ENCODE measurements at places on chromosomes 1 and 21.

DNA sequence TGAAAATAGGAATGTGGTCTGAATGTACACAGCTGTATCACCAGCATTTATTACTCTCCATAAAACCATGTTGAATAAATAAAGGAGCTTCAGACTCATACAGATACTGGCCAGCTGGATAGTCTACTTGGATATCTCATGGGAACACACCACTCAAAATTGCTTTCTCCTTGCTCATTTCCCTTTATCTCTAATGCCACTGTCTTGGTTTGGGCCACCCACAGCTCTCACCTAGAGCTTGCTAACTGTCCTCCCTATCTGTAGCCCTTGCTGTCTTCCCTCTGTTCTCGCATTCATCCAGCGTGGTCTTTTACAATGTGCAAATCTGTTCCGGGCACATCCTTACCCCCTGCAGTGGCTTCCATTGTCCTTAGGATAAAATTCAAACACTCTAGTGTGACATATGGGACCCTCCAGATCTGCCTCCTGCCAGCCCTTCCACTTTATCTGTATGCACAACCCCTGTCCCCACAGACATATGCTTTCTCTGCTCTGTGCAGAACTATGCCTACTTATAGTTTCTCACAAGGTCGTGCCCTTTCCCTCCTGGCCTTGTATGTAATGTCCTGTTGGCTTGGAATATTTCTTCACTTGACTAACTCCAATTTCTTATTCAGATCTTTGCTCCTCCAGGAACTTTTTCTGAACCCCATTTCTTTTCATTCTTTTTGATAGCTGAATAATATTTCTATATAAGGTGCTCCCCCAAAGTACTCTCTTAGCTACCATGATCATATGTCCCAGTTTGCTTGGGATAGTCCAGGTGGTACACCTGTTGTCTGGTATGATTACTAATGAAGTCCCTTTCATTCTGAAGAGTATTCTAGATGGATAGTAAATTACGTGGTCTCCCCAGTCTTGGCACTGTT, 2.9 kb downstream of the FLVCR1 start:
- DNase-seq: no peak

DNA sequence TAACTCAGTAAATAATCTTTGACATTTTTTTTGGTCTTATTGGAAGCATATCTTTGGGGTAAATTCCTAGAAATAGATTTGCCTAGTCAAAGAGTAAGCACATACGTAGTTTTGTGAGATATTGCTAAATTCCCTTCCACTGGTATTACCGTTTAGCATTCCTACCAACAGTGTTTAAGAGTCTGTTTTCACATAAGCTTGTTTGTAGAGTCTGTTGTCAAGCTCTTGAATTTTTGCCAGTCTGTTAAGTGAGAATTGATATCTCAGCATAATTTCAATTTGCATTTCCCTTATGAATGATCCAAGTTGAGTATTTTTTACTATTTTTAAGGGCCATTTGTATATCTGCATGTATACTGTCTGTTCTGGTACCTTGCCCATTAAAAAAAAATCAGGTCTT, 37.0 kb upstream of the MPC2 start:
- DNase-seq: no peak

DNA sequence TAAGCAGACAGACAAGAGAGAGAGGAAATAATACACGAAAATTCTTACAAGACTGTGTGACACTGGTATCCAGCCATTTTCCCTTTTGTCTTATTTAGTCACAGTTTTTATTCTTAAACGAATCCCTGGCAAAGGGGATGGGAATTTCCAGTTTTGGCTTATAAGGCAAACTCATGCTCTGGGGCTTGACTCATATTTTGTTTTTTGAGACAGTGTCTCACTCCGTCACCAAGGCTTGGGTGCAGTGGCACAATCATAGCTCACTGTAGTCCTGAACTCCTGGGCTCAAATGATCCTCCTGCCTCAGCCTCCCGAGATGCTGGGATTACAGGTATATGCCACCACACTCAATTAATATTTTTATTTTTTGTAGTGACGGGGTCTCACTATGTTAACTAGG, 31.9 kb downstream of the PTGER3 start:
- no peak for DNase-seq

GRCh38 chr1:67983867-67984266, 66.6 kb downstream of the DIRAS3 start:
- no peak for DNase-seq

- DNase-seq: no peak
These were observed 38.6 kb downstream of the KCNC4 start for GRCh38 chr1:110248746-110249145.

DNA sequence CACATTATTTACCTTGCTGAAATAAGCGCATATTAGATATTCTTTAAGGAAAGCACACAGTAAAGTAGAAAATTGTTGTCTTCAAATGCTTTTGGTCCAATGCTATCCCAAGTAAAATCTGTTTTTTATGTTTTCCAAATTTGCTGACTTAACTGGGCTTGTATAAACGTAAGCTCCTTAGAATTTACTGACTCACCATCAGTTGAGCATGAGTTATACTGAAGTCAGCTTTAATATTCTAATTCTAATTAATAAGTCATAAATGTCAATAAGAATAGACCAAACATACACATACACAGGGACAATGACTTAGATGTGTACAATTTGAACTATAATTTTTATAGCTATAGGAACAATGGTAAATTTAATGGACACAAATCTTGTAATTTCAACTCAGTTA, 319.2 kb downstream of the TPR start:
- DNase-seq: no peak

DNA sequence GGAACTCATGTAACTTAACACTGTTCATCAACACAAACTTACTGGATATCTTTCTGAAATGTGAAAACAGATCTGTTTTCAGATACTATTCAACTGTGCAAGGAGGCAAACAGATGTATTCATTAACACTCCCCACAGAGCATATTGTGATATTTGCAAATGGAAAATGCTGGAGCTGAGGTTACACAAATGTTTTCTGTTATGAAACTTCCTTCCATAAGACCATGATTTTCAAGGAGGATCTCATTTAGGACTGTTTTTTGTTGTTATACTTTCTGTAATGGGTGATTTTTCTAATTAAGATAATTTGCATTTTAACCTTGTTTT, 56.1 kb downstream of the GABPA start:
- no peak for DNase-seq

- DNase-seq: no peak
These were observed 6.0 kb downstream of the CFAP74 start for GRCh38 chr1:1997576-1997975.

- DNase-seq: no peak
These were observed 59.7 kb downstream of the LBR start for GRCh38 chr1:225368036-225368552.

- DNase-seq: peak; percentile 53
These were observed 26.1 kb downstream of the CACNA1S start for GRCh38 chr1:201085902-201086735.

All from heart left ventricle (tissue), 16 donors.